ENCODE measurements at places on chromosomes 7 and 10.

DNA sequence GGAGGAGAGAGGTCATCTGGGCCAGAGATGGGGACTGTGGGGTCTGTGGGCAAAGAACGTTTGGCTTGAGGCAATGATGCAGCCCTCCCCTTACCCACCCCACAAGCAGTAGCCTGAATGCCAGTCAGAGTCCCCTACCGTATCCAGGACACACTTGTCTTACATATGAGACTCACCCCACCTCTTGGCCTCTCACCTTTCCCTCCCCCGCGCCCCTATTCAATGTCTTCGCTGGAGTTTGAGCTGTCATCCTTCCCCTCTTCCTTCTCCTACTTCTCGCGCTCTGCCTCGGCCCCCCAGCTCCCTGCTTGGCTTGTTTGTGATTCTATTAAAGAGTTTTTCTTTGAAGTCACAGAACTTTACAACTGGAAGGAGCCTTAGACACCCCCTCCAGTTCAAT is 8.9 kb downstream of the PRRT4 start:
- DNase-seq, result no peak

DNA sequence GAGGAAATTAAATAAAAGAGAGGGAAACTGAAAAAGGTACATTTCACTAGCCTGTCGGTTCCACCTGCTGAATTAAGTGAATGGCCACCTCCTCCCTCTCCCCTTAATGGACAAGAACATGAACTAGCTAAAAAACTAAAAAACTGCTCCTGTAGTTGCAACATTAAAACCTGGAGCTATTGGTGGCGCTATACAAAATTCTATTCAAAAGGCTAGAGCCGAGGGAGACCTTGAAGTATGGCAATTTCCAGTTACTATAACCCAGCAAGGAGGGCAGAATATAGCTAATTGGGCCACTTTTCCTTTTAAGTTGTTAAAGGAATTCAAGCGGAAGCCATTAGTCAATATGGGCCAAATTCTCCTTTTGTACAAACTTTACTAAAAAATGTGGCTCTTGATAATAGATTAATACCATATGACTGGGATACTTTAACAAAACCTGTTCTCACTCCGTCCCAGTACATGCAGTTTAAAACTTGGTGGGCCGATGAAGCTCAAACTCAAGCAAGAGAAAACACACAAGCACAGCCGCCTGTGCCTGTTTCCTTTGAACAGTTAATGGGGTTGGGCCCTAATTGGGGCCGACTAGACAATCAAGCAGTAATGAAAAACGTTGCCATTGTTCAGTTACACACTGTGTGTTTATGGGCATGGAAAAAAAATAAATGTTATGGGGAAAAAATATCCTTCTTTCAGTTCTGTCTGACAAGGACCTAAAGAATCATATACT is 6.5 kb upstream of the CHST3 start:
- no peak for DNase-seq

DNA sequence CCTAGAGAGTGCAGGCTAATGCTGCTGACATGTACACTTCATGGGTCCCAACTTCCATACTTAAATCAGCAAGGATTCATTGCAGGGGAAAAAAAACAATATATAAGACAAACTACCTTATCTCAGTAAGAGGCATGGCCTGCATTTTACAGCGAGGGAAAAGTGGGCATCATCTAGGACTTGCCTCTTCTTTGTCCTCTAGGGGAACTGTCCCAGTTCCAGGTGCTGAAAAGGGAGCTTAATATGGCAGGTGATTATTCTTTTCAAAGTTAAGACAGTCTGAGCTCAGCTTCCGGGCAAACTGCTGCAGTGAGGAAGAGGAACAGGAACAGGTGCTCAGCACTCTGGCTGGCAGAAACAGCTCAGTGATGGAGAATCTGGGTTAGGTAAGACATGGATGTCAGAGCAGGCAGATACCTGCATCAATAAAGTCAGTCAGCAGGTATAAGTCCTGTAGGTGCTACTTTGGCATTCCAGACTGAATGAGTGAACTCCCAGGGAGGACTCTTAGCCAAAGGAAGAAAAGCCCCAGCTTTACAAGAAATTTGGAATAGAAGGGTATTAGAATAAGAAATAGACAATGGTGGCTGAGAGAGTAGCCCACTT is 147.2 kb downstream of the TMEM178B start:
- DNase-seq, result no peak

- DNase-seq, result no peak
These were observed 369.0 kb downstream of the PARD3 start for GRCh38 chr10:34446049-34446448.

DNA sequence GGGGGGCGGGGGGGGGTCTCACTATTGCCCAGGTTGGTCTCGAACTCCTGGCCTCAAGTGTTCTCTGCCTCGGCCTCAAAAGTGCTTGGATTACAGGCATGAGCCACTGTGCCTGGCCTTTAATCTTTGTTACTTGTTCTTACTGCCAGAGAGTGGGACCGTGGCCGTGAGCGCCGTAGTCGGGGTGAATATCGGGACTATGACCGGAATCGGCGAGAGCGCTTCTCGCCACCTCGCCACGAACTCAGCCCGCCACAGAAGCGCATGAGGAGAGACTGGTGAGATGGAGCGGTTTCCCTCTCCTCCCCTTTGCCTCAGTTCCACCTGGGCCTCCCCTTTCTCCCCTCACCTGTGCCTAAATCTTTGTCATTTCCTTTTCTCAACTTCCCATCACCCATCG is 6.2 kb downstream of the SRRT start:
- DNase-seq, result no peak

GRCh38 chr7:1748076-1748838 is 78.2 kb downstream of the ELFN1 start:
- DNase-seq, result no peak

DNA sequence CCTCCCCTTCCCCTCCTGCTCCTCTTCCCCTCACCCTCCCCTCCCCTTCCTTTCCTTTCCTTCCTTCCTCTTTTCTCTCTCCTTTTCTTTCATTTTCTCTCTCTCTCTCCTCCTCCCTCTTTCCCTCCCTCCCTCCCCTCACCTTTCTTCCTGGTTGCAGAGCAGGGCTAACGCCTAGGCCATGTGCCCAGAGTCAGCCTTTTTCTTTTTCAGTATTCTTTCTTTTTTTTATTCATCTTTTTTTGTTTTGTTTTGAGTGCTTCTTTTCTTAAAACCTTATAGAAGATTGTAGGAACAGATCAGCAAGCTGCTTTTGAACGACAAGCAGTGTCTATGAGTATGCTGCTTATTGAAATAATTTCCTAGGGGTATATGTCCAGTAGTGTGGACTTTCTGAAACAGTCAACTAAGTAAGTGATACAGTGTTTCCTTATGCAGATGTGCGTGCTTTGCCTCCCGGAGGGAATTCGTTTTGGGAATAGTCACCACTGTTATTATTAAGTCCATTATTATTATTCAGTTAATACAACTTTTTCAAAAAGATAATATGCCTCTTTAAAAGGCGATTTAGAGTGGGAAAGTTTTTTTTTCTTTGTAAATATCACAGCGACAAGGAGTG is 219.2 kb downstream of the CAMK1D start:
- no peak for DNase-seq

- DNase-seq, result no peak
These were observed 17.3 kb upstream of the ARL4A start for GRCh38 chr7:12670000-12670729.

DNA sequence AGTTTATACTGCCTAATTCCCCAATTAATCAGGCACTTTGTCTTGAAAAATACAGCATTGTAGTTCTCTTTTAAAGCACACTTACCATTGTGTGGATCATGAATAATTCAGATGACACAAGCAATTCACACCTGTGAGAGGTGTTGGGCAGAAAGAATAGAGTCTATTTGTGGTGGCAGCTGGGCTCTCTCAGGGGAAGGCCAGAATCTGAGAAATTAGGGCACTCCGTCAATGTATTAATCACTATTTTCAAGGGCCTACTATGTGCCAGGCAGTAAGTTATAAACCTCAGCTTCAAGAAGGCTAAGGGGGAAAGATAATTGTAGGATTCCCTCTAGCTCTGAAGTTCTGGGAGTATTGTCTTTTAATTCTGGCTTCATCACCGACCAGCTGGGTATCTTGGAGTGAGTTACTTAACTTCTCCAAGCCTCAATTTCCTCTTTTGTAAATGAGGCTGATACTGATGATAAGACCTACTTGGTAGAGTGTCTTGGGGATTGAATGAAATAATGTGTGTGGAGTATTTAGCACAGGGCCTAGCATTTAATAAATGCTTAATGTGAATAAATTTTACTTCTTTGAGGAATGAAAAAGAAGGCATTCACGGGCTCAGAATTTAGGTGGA is 2.5 kb downstream of the CHN2 start:
- DNase-seq, result no peak

DNA sequence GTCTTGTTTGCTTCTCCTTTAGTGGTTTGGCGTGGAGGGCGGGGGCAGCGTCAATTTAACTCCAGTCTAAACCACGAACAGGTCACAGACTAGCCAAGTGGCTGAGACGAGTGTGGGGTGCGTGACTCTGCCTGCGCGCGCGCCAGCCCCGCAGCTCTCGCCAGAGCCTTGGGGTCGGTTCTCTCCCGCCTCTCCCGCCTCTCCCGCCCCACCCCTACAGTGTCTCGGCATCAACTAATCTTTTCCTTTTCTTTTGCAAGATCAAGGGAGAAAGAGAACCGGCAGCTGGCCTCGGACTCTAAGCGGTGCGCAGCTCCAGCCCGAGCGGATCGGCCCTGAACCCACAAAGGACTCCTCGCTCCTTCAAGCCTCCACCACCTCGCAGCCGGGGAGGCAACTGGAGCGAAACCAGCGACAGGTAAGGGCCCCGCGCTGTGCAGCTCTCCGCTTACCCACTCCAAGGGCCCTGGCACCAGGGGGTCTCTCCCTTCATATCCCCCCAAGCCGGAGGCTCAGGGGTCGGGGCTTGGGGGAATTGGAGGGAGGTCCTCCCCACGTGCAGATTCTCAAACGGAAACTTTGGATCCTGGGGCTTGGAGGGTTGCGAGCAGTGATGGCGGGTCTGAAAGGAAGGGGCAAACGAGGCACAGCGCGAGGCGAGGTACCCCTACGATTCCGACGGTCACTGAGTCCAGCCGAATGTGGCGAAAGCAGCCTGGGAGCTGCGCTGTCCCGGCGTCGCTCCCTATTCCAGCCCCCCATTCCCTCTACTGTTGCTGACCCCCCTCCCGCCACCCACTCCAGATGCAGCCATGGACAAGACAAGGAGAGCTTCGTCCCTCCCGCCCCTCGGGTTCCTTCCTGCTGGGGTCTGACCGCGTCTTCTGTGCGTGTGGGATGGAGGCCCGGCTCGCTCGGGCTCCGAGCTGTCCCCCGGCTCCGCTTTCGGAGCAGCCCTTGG is 829 bp downstream of the CHRM2 start:
- DNase-seq, result no peak

- no peak for DNase-seq
These were observed 115.1 kb downstream of the PKD1L1 start for GRCh38 chr7:47833211-47833610.

- no peak for DNase-seq
These were observed 138.4 kb downstream of the MDFIC start for GRCh38 chr7:115060095-115060870.

DNA sequence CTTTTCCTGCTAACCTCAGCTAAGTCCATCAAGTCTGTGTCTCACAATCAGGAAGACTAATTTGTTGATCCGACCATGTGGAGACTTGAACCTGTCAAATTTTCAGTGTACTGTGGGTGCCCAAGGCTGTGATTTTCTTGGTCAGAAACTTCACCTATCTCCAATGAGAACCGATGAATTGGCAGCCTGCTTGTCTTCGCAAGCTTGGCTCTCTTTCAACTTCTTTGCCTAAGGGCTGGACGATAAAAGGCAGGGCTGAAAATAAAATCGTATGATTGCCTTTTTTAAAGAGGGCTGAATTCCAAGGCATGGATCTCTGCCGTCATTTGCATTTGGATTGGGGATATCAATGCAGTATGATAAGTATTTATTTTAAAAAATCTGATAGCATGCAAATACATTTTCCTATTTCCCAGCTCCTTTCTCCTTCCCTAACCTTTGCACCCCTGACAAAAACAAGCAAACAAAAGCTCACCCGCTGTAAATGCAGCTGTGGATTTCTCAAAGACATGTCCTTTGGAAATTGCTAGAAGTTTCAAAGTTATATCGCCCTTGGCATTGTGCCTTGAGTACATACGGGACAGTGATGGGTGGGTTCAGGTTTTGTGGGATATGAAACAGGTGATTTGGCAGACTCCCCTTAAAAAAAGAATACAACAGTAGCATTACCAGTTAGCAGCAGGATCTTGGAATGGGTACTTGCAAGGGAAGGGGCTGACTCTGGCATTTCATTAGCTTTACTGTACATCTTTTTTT is 80.6 kb downstream of the NPTX2 start:
- no peak for DNase-seq

DNA sequence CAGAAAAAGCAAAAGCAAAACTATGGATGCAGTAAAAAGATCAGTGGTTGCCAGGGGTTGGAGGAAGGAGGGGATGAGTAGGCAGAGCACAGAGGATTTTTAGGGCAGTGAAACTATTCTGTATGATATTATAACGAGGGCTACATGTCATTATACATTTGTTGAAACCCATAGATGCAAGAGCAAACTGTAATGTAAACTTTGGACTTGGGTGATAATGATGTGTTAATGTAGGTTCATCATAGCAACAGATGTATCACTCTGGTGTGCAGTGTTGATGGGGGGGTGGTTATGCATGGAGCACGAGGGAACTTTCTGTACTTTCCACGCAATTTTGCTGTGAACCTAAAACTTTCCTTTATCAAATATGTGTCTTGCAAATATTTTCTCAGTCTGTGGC is 23.2 kb downstream of the SLK start:
- no peak for DNase-seq

DNA sequence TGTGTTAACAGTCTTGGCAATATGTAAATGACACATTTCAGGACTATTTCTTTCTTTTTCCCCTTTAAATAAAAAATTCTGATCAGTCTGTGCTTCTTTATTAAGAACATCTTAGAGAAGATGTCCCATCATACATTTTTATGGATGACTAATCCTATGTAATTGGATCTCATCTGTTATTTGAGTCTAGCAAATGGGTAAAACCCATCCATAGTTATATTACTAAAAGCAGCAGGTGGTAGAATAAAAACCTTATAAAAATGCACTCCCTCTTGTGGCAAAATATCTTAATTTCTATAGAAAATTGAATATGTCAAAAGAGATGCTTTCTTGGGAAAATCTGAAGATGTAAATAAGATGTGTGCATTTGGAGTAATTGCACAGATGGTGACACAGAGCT is 35.3 kb downstream of the TRRAP start:
- DNase-seq, result no peak

DNA sequence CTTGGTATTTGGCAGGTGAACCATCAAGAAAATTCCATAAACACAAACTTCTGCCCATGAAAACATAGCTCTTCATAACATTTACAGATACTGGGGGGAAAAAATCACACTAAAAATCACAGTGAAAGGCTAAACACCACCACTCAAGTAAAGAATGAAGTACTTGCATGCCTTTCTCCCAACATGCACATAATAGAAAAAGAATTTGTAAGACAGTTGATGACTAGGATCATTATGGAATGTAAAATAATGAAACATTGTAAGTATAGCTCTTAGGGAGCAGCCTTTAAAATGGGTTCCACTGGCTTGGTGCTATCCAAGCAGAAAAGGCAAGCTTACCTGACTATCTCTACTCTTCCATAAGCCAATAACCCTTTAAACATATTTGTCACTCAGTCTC is 299.9 kb upstream of the LRRN3 start:
- DNase-seq, result no peak

GRCh38 chr7:83541187-83541960 is 107.6 kb downstream of the SEMA3E start:
- no peak for DNase-seq
